ENCODE measurements at places on chromosomes 4 and X. TPM values are rescaled to one million over a fixed set of nuclear protein-coding genes. Genes with fewer than 3 reads are reported as not detected.

GRCh38 chr4:54999003-54999402, 126.4 kb downstream of the KDR start:
- H3K4me3 ChIP-seq, result no peak overlapping the region
- no peaks in the 10 kb centered on the region for H3K36me3 ChIP-seq
- H3K27me3 ChIP-seq, result peaks cover 20% of the 10 kb centered on the region
- DNase-seq, result no peak
- H3K27ac ChIP-seq, result no peak overlapping the region

- H3K36me3 ChIP-seq, result peaks cover 11% of the 10 kb centered on the region
- no peaks in the 10 kb centered on the region for H3K4me1 ChIP-seq
- DNase-seq, result no peak
- no peak overlapping the region for H3K27ac ChIP-seq
These were observed 12.0 kb downstream of the AREG start for GRCh38 chr4:74456849-74457395.

- no peaks in the 10 kb centered on the region for H3K27me3 ChIP-seq
- no peak overlapping the region for H3K27ac ChIP-seq
- DNase-seq, result no peak
- no peaks in the 10 kb centered on the region for H3K36me3 ChIP-seq
- no peak overlapping the region for H3K4me3 ChIP-seq
These were observed 24.5 kb downstream of the DDIT4L start for GRCh38 chr4:100165809-100166208.

The BMP2K gene
- 10.6 TPM for total RNA-seq

- H3K4me3 ChIP-seq, result no peak overlapping the region
- H3K36me3 ChIP-seq, result no peaks in the 10 kb centered on the region
- H3K4me1 ChIP-seq, result no peaks in the 10 kb centered on the region
- no peak overlapping the region for H3K27ac ChIP-seq
These were observed 2229.4 kb upstream of the AGA start for GRCh38 chr4:179671609-179672008.

DNA sequence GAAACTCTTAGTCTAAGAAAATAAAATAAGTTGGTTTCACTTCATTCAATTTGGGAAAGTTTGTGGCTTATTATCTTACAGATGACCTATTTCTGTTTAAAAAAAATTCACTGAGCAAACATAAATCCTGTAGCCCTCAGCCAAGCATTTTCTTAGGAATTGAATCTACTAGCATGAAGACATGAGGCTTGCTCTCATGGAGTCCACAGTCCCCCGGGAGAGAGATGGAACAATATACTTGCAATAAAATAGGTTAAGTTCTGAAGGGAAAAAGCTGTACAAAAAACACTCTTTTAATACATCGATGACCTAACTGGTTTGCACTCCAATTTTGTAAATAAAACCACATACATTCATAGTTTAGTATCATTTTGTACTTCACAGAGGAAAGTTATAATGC, 642.6 kb upstream of the FAM241A start:
- no peaks in the 10 kb centered on the region for H3K36me3 ChIP-seq
- no peaks in the 10 kb centered on the region for H3K4me1 ChIP-seq

DNA sequence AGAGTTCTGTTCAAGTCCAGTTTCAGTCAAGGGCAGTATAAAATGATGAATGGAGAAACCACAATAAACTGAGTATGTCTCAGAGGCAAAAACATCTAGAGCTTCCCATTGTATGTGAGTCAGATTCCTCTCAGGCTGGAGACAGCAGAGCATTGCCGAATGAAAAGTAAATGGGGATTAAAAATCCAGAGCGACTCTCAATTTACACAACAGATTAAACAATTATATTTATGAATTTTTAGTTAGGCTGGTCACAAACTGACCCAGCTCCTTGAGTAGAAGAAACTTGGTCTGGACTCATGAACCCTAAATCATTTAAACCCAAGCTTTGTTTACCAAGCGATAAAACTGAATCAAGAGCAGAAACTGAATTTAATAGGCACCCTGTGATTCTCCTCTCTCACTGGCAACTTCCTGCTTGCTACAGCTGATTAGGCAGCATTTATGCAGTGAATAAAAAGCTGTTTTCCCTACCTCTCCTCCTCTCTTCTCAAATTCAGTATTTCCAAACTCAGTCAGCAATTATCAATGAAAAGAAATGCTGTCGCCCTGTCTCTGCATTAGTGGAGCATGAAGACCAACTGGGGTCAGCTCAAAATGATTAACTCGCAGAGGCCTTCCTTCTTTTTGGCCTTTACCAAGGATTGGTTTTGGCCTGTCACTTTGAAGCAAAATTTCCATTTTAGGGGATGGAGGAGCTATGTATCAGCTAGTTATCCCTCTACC, 568.0 kb downstream of the PDHA2 start:
- no peaks in the 10 kb centered on the region for H3K4me1 ChIP-seq
- no peak overlapping the region for H3K4me3 ChIP-seq
- no peak for DNase-seq
- H3K27ac ChIP-seq, result no peak overlapping the region
- H3K36me3 ChIP-seq, result no peaks in the 10 kb centered on the region
